ENCODE measurements at places on chromosomes 16 and 17.

GRCh38 chr17:16999931-17000625 lies 28.2 kb upstream of the TNFRSF13B start:
- H3K27me3 ChIP-seq: no peaks in the 10 kb centered on the region
- H3K4me3 ChIP-seq: no peak overlapping the region
- DNase-seq: no peak
- no peak overlapping the region for H3K27ac ChIP-seq

DNA sequence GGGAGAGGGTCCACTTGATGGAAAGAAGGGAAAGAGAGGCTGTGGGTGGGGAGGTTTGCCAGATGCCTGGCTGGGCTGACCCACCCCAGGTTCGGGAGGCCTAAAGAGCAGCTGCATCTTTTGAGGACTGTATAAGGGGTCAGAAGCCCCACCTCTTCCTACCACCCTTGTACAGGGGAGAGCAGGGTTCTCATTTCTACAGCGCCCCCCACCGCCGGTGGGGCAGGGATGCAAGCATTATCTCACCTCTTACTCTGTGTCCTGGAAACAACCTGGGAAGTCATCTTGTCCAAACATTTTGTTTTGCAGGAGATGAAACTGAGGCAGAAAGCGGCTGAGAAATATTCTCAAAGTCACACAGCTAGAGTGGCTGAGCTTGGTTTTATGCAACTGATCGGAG lies 22.5 kb upstream of the CCDC182 start:
- no peak for DNase-seq
- H3K36me3 ChIP-seq: no peaks in the 10 kb centered on the region
- H3K4me1 ChIP-seq: no peaks in the 10 kb centered on the region

DNA sequence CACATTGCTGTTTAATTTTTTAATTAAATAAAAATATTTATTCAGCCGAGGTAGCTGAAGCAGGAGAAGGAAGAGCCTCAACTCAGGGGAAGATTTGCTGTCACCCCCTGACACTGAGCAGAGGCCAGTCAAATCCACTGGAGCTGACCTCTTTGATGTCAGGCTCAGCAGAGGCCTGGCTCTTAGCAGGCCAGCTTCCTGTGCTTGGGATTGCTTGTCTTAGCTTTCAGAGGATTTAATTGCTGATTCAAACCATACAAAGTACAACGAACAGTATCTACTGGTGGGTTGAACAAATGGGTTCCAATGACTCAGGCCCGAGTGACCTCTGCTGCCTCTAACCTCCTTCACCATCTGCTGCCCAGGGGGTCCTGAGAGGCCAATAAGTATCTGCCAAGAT lies 417.0 kb upstream of the HSBP1 start:
- no peaks in the 10 kb centered on the region for H3K27me3 ChIP-seq
- no peak for DNase-seq

GRCh38 chr16:53041320-53042051 lies 11.2 kb downstream of the CHD9NB start:
- no peak overlapping the region for H3K4me3 ChIP-seq
- no peak overlapping the region for H3K27ac ChIP-seq
- DNase-seq: no peak
- H3K4me1 ChIP-seq: peaks cover 6% of the 10 kb centered on the region

GRCh38 chr17:27457360-27457715 lies 1.1 kb downstream of the KSR1 start:
- H3K27me3 ChIP-seq: no peaks in the 10 kb centered on the region
- H3K4me1 ChIP-seq: peaks cover 62% of the 10 kb centered on the region
- H3K27ac ChIP-seq: peak overlapping the region; percentile 76
- H3K36me3 ChIP-seq: peaks cover 3% of the 10 kb centered on the region
- peak overlapping the region; percentile 94 for H3K4me3 ChIP-seq

DNA sequence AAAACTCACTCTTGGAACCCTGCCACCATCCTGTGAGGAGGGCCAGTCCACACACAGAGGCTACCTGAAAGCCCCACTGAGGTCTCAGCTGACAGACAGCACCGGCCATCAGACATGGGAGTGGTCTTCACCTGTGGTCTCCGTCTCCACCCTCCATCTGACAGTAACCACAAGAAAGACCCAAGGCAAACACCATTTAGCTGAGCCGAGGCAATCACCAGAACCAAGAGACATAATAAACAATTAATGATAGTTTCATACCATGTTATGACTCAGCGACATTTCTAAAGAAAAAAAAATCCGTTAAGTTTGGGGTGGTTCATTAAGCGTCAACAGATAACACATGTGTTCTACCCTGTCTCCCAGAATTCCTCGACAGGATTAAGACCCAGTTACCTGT lies 6.1 kb upstream of the EVPLL start:
- no peak overlapping the region for H3K27ac ChIP-seq
- no peak overlapping the region for H3K4me3 ChIP-seq
- no peak for DNase-seq

GRCh38 chr17:9162275-9162985 lies 141.1 kb downstream of the NTN1 start:
- H3K27me3 ChIP-seq: no peaks in the 10 kb centered on the region
- DNase-seq: no peak
- no peak overlapping the region for H3K4me3 ChIP-seq
- H3K36me3 ChIP-seq: no peaks in the 10 kb centered on the region
- no peaks in the 10 kb centered on the region for H3K4me1 ChIP-seq

DNA sequence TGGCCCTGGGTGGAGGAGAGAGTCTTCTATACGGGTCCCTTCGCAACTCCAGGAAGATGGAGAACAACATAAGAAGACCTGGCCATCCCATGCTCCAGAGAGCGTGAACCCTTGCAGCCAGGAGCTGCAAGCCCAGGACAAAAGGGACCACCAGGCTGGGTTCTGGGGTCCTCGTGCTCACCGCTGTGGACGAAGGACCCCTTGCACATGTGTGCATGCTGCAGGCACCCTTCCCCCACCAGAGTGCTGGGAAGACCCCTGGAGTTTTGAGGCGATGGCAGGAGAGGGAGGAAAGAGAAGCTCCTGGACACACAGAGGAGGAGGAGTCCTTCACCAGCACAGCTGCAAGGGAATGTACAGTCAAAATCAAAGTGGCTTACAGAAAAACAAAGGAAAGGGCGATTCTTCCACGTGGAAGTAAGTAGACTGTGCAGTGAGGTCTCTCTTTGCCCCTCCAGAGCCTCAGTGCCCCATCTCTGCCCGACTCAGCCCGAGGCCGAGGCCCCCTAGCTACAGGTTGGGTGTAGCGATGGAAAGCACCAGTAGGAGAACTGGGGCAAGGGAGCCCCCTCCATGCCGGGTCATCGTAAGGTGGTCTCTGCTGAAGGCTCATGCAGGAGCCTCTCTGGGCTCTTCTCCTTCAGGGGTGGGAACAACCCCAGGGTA lies 51.3 kb downstream of the PIMREG start:
- H3K4me3 ChIP-seq: peak overlapping the region; percentile 47
- H3K4me1 ChIP-seq: peaks cover 16% of the 10 kb centered on the region
- H3K27me3 ChIP-seq: peaks cover 11% of the 10 kb centered on the region
- no peak overlapping the region for H3K27ac ChIP-seq
- DNase-seq: peak; percentile 22

GRCh38 chr17:10879190-10879836 lies 41.4 kb upstream of the PIRT start:
- DNase-seq: no peak
- H3K36me3 ChIP-seq: no peaks in the 10 kb centered on the region

DNA sequence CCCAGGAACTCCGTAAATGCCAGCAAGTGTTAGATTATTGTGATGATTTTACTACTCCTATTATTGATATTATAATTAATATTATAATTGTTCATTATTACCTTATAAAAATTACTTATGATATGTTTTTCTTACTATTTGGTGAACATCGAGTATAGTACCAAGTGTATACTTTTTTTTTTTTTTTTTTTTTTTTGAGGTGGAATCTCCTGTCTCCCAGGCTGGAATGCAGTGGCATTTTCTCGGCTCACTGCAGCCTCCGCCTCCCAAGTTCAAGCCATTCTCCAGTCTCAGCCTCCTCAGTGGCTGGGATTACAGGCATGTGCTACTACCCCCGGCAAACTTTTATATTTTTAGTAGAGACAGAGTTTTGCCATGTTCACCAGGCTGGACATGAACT lies 347.0 kb downstream of the WWOX start:
- no peaks in the 10 kb centered on the region for H3K27me3 ChIP-seq
- H3K27ac ChIP-seq: no peak overlapping the region
- H3K36me3 ChIP-seq: no peaks in the 10 kb centered on the region

- H3K27ac ChIP-seq: no peak overlapping the region
- H3K27me3 ChIP-seq: no peaks in the 10 kb centered on the region
- no peak for DNase-seq
- H3K36me3 ChIP-seq: peaks cover 46% of the 10 kb centered on the region
- H3K4me3 ChIP-seq: no peak overlapping the region
- no peaks in the 10 kb centered on the region for H3K4me1 ChIP-seq
Measured at GRCh38 chr16:1651974-1652312, 26.1 kb upstream of the JPT2 start.

DNA sequence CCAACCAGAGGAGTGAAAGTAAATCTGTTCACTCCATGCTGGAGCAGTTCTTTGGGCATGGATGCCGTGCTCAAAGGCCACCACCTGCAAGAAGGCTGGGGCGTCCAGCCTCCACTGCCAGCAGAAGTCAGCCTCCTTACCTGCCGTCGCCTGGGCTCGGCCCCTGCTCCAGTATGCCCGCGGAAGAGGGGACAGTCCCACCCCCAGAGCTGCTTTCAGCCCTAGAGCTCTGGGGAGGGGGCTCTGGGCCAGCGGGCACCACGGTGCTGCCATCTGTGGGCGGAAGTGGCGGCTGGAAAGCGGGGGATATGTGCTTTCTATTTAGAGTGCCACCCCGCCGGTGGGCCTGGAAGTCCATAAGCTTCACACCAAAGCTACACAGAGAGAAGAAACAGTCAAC lies 75.9 kb downstream of the ARHGAP17 start:
- H3K27ac ChIP-seq: no peak overlapping the region
- no peaks in the 10 kb centered on the region for H3K4me1 ChIP-seq
- H3K4me3 ChIP-seq: no peak overlapping the region
- H3K36me3 ChIP-seq: peaks cover 32% of the 10 kb centered on the region
- DNase-seq: no peak
- H3K27me3 ChIP-seq: no peaks in the 10 kb centered on the region

GRCh38 chr17:71899317-71899716 lies 221.5 kb upstream of the SOX9 start:
- H3K4me1 ChIP-seq: no peaks in the 10 kb centered on the region
- no peak for DNase-seq
- H3K27ac ChIP-seq: no peak overlapping the region
- H3K36me3 ChIP-seq: no peaks in the 10 kb centered on the region
- no peaks in the 10 kb centered on the region for H3K27me3 ChIP-seq
- H3K4me3 ChIP-seq: no peak overlapping the region

- H3K36me3 ChIP-seq: peaks cover 32% of the 10 kb centered on the region
- peak overlapping the region; percentile 66 for H3K4me3 ChIP-seq
- DNase-seq: no peak
- H3K4me1 ChIP-seq: peaks cover 46% of the 10 kb centered on the region
- H3K27me3 ChIP-seq: no peaks in the 10 kb centered on the region
- H3K27ac ChIP-seq: peak overlapping the region; percentile 88
Measured at GRCh38 chr17:2202302-2202995, 101.1 kb downstream of the SMG6 start.

DNA sequence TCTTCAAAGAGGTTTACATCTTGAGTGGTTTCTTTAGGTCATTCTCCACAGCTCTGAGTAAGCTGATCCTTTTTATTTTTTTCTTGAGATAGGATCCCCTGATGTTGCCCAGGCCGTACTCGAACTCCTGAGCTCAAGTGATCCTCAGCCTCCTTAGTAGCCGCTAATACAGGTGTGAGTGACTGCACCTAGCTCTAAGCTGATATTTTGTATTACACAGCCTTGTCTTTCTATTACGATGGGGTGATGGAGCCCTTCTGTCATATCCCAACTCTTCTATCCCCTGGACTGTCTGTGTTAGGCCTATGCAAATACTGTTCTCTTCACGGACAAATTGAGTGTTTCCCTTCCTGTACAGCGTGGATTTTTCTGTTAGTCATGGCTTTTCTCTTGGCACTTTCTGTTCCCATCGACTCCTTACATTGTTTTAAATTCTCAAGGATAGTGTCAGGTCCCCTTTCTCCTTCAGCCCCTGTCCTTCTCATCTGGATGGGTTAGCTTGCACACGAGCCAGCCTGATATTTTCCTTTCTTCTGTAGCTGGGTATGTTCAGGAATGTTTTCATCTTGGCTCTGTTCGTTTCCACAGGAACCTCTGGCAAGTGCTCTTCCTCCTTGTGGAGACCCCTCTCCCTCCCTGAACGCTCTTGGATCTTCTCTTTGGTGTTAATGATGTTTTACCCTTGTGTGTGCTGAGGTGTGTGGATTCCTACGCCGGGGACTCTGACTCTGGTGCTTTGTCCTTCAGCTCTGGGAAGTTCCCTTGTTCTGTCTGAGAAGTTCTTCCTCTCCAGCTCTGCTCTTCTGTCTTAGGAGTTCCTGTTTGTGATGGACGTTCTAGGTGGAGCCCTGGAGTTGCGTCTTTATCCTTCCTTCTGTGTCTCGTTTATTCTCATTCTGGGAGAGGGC lies 2.3 kb downstream of the BANP start:
- H3K4me3 ChIP-seq: peak overlapping the region; percentile 56
- no peaks in the 10 kb centered on the region for H3K27me3 ChIP-seq
- peaks cover 48% of the 10 kb centered on the region for H3K36me3 ChIP-seq

DNA sequence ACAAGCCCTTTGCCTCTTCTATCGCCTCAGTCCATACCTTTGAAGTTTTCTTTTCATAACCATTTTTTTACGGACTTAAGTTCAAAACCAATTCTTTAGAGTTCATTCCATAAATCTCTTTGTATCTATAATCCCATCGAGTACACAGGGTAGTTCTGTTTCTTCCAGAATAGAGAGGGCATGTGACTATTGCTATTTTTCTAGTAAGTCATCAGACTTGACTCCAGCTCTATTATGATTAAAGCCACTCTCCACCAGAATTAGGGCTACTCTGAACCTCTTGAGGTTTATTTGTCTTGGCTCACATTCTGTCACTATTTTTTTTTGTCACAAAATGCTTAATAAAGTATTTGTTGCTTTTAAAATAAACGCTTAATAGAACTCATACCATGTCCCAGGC lies 191.9 kb upstream of the AXIN2 start:
- peaks cover 9% of the 10 kb centered on the region for H3K4me1 ChIP-seq
- no peaks in the 10 kb centered on the region for H3K36me3 ChIP-seq
- H3K4me3 ChIP-seq: no peak overlapping the region
- H3K27ac ChIP-seq: no peak overlapping the region
- DNase-seq: no peak

- no peak overlapping the region for H3K4me3 ChIP-seq
- no peaks in the 10 kb centered on the region for H3K36me3 ChIP-seq
- no peak overlapping the region for H3K27ac ChIP-seq
- no peak for DNase-seq
Measured at GRCh38 chr16:12343913-12344312, 367.4 kb downstream of the SNX29 start.

- no peak for DNase-seq
- no peaks in the 10 kb centered on the region for H3K27me3 ChIP-seq
- H3K36me3 ChIP-seq: peaks cover 27% of the 10 kb centered on the region
- H3K27ac ChIP-seq: no peak overlapping the region
Measured at GRCh38 chr17:67490471-67490870, 113.4 kb downstream of the PITPNC1 start.

DNA sequence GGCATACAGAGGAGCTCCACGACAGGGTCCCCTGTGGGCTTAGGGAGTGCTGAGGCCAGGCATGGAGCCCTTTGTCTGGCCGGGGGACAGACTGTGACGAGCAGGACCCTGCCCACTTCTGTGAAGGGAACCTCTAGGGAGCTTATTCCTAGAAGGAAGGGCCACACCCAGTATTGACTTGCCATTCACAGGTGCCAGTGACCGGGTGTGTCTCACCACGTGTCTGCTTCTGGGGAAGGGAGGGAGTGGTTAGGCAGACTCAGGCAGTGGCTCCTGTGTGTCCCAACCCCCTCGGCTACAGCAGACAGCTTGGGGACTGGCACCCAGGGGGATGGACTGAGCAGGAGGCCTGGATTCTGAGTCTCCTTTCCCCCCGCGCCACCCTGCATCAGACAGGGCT lies 57.2 kb downstream of the SOCS1 start:
- H3K27me3 ChIP-seq: no peaks in the 10 kb centered on the region
- H3K36me3 ChIP-seq: peaks cover 3% of the 10 kb centered on the region
- peak overlapping the region; percentile 15 for H3K4me3 ChIP-seq
- DNase-seq: peak; percentile 42

All from activated CD8-positive, alpha-beta T cell treated with anti-CD3 and anti-CD28 coated beads, Interleukin-2, amount 10 ng/mL, durations not matched to agents 7 days and 5 days (primary cell).